ENCODE measurements at places on chromosomes 12 and 14.

GRCh38 chr12:65765436-65765813 lies 58.9 kb upstream of the HMGA2 start:
- no peak overlapping the region for H3K27ac ChIP-seq
- no peak for DNase-seq
- H3K27me3 ChIP-seq, result peaks cover 12% of the 10 kb centered on the region

DNA sequence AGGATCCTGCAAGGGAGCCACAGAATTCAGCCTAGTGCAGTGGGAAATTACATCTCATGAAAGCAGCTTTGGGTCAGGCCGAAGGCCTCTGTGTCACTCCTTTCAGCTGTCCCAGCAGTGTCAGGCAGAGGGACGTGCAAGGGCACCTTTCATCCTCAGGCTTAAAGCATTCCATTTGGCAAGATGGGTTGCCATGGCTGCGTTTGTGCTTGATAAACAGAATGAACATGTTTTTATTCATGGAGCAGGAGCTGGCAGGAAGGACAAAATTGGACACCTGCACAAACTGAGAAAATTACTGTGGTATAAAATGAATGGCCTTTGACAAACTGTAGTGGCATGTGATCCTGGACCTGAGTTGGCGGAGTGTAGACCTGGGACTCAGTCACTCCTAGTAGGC lies 29.4 kb downstream of the ACAD10 start:
- H3K36me3 ChIP-seq, result peaks cover 12% of the 10 kb centered on the region
- H3K27ac ChIP-seq, result no peak overlapping the region
- no peaks in the 10 kb centered on the region for H3K4me1 ChIP-seq
- DNase-seq, result no peak

GRCh38 chr14:35406506-35407305 lies 2.2 kb upstream of the NFKBIA start:
- H3K27ac ChIP-seq, result peak overlapping the region; percentile 97
- H3K27me3 ChIP-seq, result no peaks in the 10 kb centered on the region
- H3K36me3 ChIP-seq, result peaks cover 25% of the 10 kb centered on the region

DNA sequence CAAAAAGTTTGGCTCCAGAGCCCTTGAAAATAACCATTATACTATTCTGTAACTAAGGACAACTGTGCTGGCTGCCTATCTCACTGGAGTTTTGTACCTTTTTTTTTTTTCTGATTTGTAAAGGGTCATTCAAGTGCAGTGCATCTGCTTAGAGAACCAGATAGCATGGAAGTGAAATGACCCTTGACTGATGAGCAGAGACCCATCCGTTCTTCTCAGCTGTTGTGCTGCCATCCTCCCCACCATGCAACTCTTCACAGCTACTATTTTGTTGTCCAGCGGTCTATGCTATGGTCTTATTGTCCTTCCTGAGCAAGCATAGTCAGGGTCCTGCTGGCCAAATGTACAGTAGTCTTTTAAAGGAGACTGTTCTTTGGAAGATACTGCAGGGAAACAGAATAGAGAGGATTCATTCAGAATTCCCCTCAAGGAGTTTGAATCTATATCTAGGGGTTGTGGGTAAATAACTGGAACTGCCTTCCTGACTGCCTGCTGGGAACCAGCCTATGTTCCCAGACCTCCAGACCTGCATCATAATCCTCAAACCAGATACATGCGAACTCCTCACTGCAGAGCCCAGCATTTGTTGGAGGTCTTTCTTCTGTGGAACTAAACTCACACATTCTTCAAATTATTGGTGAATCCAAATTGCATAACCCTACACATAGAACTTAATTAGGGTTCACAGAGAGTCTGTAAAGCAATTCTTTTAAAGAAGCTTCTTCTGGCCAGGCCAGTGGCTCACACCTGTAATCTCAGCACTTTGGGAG lies 41.1 kb downstream of the GPR19 start:
- DNase-seq, result no peak
- H3K27ac ChIP-seq, result no peak overlapping the region
- no peak overlapping the region for H3K4me3 ChIP-seq
- H3K36me3 ChIP-seq, result no peaks in the 10 kb centered on the region

DNA sequence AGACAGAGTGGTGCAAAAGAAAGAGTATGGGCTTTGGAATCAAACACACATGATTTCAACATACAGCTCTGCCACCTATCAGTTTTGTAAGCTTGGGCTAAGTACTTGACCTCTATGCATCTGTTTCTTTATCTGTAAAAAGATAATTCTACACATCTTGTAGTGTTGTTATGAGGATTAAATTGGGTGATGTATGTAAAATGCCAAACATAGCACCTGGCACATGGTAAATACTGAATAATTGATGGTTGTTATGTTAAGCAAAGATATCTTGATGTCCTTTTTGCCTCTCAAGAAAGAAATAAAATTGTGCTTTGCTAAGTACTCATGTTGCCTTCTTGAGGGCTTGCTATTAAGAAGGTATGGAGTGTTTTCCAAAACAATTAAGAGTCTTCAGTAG lies 2.3 kb upstream of the CSRP2 start:
- H3K4me3 ChIP-seq, result no peak overlapping the region
- H3K4me1 ChIP-seq, result peaks cover 3% of the 10 kb centered on the region
- no peak for DNase-seq
- H3K36me3 ChIP-seq, result no peaks in the 10 kb centered on the region
- H3K27me3 ChIP-seq, result peaks cover 27% of the 10 kb centered on the region
- no peak overlapping the region for H3K27ac ChIP-seq

- no peaks in the 10 kb centered on the region for H3K4me1 ChIP-seq
- no peak for DNase-seq
- H3K27ac ChIP-seq, result no peak overlapping the region
- H3K27me3 ChIP-seq, result peaks cover 1% of the 10 kb centered on the region
Observed at GRCh38 chr12:58363971-58364370, 422.6 kb downstream of the ATP23 start.

DNA sequence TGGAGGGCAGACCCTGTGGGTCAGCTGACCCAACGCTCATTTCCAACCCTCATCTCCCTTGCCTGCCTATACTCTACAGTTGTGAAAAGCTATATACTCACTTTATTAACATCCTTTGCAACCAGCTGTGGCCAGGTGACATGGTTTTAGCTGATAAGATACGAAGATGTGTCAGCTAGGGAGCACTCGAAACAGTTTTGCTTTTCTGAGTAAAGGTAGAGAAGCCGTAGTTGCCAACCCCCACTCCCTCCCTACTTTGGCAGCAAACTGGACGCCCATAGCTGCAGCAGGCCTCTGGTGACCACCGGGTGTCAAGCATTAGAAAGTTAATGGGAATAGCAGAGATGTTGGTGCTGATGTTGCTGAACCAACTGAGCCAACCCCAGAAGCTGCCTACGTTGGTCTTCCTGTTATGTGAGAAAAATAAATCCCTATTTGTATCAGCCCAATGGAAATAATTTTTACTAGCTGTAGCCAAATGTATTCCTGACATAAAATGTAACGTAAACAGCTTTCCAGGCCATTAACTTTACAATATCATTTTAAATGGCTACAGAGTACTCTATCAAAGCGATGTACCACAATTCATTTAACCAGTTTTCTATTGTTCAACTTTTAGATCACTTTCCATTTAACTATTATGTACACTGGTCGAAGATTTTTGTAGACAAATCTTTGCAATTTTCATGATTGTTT lies 98.5 kb upstream of the TMCC3 start:
- DNase-seq, result no peak
- H3K4me3 ChIP-seq, result no peak overlapping the region
- peaks cover 3% of the 10 kb centered on the region for H3K27me3 ChIP-seq
- no peaks in the 10 kb centered on the region for H3K36me3 ChIP-seq

DNA sequence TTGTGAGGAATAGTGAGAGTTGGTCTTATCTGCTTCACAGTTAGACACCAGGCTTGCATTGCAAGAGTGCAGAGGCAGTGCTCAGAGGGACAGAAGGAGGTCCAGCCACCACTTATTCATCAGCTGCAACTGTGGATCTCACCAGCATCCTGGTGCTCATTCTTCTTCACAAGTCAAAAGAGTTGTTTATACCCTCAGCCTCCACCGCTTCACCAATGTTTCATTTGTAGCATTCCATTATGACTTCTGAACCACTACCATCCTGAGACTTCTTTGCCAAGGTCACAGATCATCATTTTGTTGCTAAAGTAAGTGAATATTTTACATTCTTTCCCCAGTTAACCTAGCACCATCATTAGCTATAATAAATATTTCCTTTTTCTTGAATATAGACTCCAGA lies 230.5 kb upstream of the KITLG start:
- no peaks in the 10 kb centered on the region for H3K36me3 ChIP-seq
- peaks cover 4% of the 10 kb centered on the region for H3K27me3 ChIP-seq
- H3K27ac ChIP-seq, result no peak overlapping the region
- no peak for DNase-seq

- H3K4me1 ChIP-seq, result peaks cover 44% of the 10 kb centered on the region
- H3K27ac ChIP-seq, result no peak overlapping the region
- no peak overlapping the region for H3K4me3 ChIP-seq
- no peak for DNase-seq
- H3K27me3 ChIP-seq, result no peaks in the 10 kb centered on the region
Observed at GRCh38 chr12:118311666-118312065, 61.0 kb downstream of the TAOK3 start.

DNA sequence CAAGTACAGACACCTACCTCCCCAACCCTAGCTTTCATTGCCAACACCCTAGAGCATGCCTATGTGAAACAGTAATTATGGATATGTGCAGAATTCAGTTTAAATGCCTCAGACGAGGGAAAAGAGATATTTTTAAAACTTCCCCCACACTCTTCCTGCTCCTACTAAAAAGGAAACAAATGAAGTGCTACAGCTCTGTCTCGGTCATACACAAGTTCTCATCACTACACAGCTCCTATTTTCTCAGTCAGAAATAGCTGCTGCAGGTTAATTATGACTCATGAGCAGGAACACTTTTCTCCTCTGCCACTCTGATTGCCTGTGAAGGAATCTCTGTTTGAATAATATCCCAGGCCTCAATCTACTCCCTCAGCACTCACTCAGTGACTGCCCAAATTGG lies 703.6 kb upstream of the FLRT2 start:
- H3K27me3 ChIP-seq, result no peaks in the 10 kb centered on the region
- no peak for DNase-seq
- no peaks in the 10 kb centered on the region for H3K4me1 ChIP-seq

GRCh38 chr14:97359341-97359740 lies 562.2 kb downstream of the VRK1 start:
- no peak overlapping the region for H3K4me3 ChIP-seq
- no peaks in the 10 kb centered on the region for H3K27me3 ChIP-seq
- H3K4me1 ChIP-seq, result no peaks in the 10 kb centered on the region

- DNase-seq, result no peak
- no peaks in the 10 kb centered on the region for H3K4me1 ChIP-seq
- no peak overlapping the region for H3K4me3 ChIP-seq
- no peaks in the 10 kb centered on the region for H3K27me3 ChIP-seq
- no peak overlapping the region for H3K27ac ChIP-seq
Observed at GRCh38 chr12:59723520-59723919, 127.7 kb downstream of the SLC16A7 start.

- H3K27ac ChIP-seq, result no peak overlapping the region
- H3K36me3 ChIP-seq, result no peaks in the 10 kb centered on the region
- no peak overlapping the region for H3K4me3 ChIP-seq
- DNase-seq, result no peak
- no peaks in the 10 kb centered on the region for H3K4me1 ChIP-seq
Observed at GRCh38 chr12:70663838-70664237, 26.6 kb upstream of the PTPRB start.

DNA sequence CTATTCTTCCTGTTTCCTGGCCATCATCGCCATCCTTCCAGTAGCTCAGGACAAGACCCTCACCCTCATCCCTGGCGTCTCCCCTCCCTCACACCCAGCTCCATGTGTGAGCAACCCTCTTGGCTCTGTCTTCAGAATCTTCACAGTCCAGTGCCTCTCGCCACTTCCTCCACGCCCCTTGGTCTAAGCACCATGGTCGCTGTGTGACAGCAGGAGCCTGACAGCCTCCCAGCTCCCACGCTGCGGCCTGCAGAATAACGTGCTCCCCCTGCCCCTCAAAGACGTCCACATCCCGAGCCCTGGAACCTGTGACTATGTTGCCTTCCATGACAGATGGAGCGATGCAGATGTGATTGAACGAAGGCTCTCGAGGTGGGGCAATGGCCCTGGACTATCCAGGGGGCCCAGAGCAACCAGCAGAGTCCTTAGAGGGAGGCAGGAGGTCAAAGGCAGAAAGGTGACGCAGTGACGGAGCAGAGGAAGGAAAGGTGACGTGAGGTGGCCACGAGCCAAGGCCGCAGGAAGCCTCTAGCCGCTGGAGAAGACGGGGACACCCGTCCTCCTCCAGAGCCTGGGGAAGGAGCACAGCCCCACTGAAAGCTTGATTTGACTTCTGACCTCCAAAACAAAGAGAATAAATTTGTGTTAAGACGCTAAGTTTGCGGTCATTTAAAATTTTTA lies 139.8 kb downstream of the CALM1 start:
- no peaks in the 10 kb centered on the region for H3K4me1 ChIP-seq
- DNase-seq, result no peak
- H3K27me3 ChIP-seq, result no peaks in the 10 kb centered on the region
- H3K4me3 ChIP-seq, result no peak overlapping the region
- no peaks in the 10 kb centered on the region for H3K36me3 ChIP-seq

- H3K4me1 ChIP-seq, result no peaks in the 10 kb centered on the region
- H3K36me3 ChIP-seq, result no peaks in the 10 kb centered on the region
- no peak overlapping the region for H3K27ac ChIP-seq
- no peaks in the 10 kb centered on the region for H3K27me3 ChIP-seq
Observed at GRCh38 chr12:19752712-19753111, 313.4 kb downstream of the AEBP2 start.

DNA sequence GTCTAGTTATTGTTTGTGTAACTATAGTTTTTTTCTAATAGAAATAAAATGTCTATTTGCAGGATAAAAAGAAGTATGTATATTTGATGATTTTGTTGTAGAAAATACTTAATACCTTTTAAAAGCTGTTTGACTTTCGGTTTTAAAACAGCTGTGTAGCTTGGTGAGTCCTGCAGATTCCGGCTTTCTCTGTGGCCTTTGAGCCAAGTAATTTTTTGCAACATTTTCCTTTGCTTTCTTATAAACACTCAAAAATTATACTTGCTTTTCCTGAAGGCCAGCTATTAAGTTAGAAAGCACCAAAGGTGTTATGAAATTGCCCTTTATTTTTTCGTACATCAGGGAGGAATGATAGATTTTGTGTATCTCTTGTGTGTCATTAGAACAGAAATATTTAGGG lies 63.6 kb downstream of the CRADD start:
- no peak for DNase-seq
- H3K4me3 ChIP-seq, result peak overlapping the region; percentile 5
- no peak overlapping the region for H3K27ac ChIP-seq
- peaks cover 43% of the 10 kb centered on the region for H3K4me1 ChIP-seq

GRCh38 chr14:105947599-105947998 lies 421.2 kb downstream of the TMEM121 start:
- no peaks in the 10 kb centered on the region for H3K36me3 ChIP-seq
- DNase-seq, result no peak
- peaks cover 8% of the 10 kb centered on the region for H3K4me1 ChIP-seq
- no peak overlapping the region for H3K27ac ChIP-seq
- H3K4me3 ChIP-seq, result no peak overlapping the region

DNA sequence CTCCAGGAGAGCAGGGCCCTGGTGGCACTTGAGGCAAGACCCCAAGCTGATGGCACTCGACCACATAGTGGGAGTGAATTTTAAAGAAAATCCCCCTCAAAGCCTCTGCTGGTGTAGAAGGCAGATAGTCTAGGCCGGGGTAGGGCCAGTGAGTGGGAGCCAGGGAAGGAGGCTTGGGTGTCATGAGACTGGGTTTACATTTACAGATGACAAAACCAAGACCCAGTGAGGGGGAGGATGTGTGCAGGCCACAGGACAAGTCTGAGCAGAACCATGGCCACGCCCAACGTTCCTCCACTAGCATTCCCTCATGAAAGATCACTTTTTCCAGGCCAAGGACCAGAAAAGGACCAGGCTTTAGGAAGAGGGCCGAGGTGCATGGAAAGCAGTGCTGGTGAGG lies 42.0 kb downstream of the EVL start:
- no peaks in the 10 kb centered on the region for H3K27me3 ChIP-seq
- no peak for DNase-seq
- H3K36me3 ChIP-seq, result peaks cover 22% of the 10 kb centered on the region

- no peaks in the 10 kb centered on the region for H3K4me1 ChIP-seq
- no peak overlapping the region for H3K27ac ChIP-seq
- H3K36me3 ChIP-seq, result no peaks in the 10 kb centered on the region
Observed at GRCh38 chr12:3030821-3031429, 46.3 kb upstream of the TSPAN9 start.
